SJSA1 (cell line): ENCODE measurements at places on chromosomes 6 and 20. TPM values are rescaled to one million over a fixed set of nuclear protein-coding genes. Genes with fewer than 3 reads are reported as not detected.
A peak's percentile ranks its signal among the peaks of the same experiment; 100 is the strongest.

OXT gene
- not detected in 2 replicates for total RNA-seq

GRCh38 chr6:152700427-152700826, 2.7 kb downstream of the MYCT1 start:
- no peak overlapping the region for H3K4me3 ChIP-seq
- no peaks in the 10 kb centered on the region for H3K36me3 ChIP-seq
- no peaks in the 10 kb centered on the region for H3K27me3 ChIP-seq
- no peak for DNase-seq

GRCh38 chr20:24584078-24584477, 114.6 kb downstream of the SYNDIG1 start:
- no peaks in the 10 kb centered on the region for H3K36me3 ChIP-seq
- H3K27me3 ChIP-seq = no peaks in the 10 kb centered on the region
- DNase-seq = peak; percentile 26
- H3K27ac ChIP-seq = no peak overlapping the region
- no peak overlapping the region for H3K4me3 ChIP-seq

DNA sequence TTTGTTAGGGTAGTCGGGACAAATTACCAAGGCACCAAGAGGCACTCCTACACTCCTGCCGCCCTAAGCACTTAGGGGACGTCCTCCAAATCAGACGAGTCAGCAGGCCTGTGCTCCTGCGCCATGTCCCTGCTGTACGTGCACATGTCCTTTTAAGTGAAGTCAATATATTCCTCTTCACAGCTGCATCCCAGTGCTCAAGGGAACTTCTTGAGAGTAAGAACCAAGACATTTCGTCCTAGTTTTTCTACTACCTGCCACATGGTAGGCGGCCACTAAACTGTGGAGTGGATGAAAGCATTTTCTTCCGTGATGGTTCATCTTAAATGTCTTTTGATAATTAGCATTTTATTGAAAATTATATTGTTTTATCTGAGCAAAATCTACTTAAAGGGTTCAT, 100.7 kb downstream of the RPP40 start:
- no peaks in the 10 kb centered on the region for H3K27me3 ChIP-seq
- no peak overlapping the region for H3K27ac ChIP-seq
- DNase-seq = no peak
- H3K4me3 ChIP-seq = no peak overlapping the region
- no peaks in the 10 kb centered on the region for H3K4me1 ChIP-seq
- peaks cover 41% of the 10 kb centered on the region for H3K36me3 ChIP-seq

- no peaks in the 10 kb centered on the region for H3K27me3 ChIP-seq
- DNase-seq = no peak
- H3K4me1 ChIP-seq = peaks cover 6% of the 10 kb centered on the region; the same call in 1 of the 2 replicates
- H3K36me3 ChIP-seq = no peaks in the 10 kb centered on the region
Measured at GRCh38 chr20:38207621-38208020, 42.6 kb upstream of the TGM2 start.

- 0 out of 2 replicates have a peak, but pooled peaks cover 3% of the 10 kb centered on the region for H3K4me1 ChIP-seq
- DNase-seq = no peak
- H3K36me3 ChIP-seq = no peaks in the 10 kb centered on the region
- H3K27ac ChIP-seq = no peak overlapping the region
- peaks cover 9% of the 10 kb centered on the region for H3K27me3 ChIP-seq
- no peak overlapping the region for H3K4me3 ChIP-seq
Measured at GRCh38 chr6:137414599-137414998, 79.6 kb downstream of the OLIG3 start.

GRCh38 chr6:16998461-16998860, 103.4 kb upstream of the STMND1 start:
- no peak for DNase-seq
- no peak overlapping the region for H3K27ac ChIP-seq

NKAIN2 gene
- not detected in 2 replicates for total RNA-seq

DNA sequence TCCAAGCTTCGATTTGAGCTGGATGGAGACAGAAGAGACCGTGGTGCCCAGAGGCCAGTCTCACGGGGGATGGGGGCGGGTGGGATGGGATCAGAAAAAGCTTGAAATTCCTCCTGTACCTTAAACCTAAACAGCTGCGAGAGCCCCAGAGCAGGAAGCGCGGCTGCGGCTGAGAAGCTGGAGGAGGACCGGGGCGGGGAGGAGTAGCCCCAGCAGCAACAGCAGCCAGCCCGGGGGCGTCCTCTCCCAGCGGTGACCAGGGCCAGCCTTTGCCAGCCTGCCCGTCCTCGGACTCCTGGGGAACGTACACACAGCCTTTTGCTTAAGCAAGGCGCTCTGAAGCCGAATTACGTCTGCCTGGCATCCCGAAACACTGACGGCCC, 17.4 kb upstream of the PRDM13 start:
- peaks cover 6% of the 10 kb centered on the region; the same call in 1 of the 2 replicates for H3K4me1 ChIP-seq
- H3K27me3 ChIP-seq = peaks cover 70% of the 10 kb centered on the region
- no peak for DNase-seq
- H3K4me3 ChIP-seq = peak overlapping the region; percentile 31
- H3K27ac ChIP-seq = no peak overlapping the region
- no peaks in the 10 kb centered on the region for H3K36me3 ChIP-seq

GJA10 gene
- not detected in 2 replicates for total RNA-seq

DNA sequence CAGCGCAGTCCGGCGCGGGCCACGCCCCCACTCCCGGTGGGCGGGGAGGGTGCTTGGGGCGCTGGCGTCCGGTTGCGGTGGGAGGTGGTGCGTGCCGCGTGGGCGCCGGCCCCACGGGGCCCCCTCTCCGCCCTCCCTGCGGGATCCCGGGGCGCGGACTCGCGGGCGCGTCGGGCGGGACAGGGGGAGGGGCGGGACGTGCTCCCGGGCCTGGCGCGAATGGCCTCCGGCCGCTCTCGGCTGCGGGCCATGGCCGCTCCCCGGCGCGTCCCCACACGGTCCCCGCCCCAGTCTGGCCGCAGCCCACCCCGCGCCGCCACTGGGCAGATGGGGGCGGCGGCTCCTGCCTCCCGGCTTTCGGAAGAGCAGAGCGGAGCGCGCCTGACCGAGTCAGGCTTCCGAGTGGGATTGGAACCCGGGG, 771 bp upstream of the PPP1R3G start:
- H3K4me3 ChIP-seq = peak overlapping the region; percentile 38
- peaks cover 39% of the 10 kb centered on the region for H3K4me1 ChIP-seq
- H3K27ac ChIP-seq = no peak overlapping the region
- DNase-seq = no peak
- no peaks in the 10 kb centered on the region for H3K36me3 ChIP-seq

- no peak overlapping the region for H3K4me3 ChIP-seq
- no peak for DNase-seq
- H3K27me3 ChIP-seq = no peaks in the 10 kb centered on the region
Measured at GRCh38 chr6:15544321-15544900, 118.4 kb downstream of the DTNBP1 start.
